ENCODE measurements at places on chromosomes 5 and 9.

- no peak for DNase-seq
These were observed 219.9 kb upstream of the IRX1 start for GRCh38 chr5:3375586-3376311.

DNA sequence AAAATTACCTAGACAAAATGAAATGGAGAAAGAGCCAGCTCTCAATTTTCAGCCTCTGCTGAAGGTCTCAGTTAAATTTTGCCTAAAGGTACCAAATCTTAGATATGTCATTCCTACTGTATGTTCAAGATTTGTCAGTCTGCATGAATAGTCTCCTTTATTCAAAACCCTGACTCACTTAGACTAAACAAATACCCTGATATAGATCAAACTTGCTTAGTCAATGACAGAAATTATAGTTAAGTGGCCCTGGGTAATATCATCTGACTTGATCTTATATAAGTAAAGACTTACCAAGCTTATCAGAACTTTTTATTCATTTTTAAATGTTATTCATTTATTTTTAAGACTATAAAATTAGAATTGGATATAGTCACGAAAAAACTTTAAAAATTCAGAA is 12.2 kb downstream of the MEGF9 start:
- DNase-seq: no peak

- no peak for DNase-seq
These were observed 69.6 kb downstream of the MAN2A1 start for GRCh38 chr5:109759306-109759705.

DNA sequence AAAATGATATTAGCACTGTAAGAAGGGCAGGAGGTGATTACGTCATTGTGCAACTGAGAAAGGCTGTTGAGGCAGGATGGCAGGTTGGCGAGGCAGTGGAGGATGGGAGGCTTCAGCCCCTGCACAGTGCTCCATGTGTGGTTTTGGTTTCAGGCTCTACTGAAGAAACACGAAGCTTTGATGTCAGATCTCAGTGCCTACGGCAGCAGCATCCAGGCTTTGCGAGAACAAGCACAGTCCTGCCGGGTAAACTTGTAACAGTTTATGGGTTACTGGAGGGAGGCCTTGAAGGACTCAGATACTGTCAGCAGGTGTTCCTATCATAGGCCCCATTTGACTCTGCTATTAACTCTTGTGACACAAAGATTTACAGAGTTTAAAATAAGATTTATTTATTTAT is 35.1 kb downstream of the SPTAN1 start:
- DNase-seq: no peak

DNA sequence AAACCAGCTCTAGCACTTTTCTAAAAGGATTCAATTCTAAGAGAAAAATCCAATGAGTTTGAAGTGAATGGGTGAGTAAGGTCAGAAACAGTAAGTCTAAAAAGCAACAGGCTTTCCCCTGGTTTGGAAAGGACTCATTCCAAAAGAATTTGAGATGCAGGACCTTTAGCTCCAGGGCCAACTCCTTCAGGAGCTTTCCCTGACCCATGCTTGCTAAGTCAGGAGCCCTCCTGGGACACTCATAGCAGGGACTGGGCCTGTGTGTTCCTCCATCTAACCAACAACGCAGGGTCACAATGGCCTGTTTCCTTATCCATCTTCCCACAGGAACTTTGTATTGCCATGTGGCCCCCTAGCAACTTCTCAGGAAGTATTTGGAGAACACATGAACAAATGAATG is 198.8 kb downstream of the FRMD3 start:
- DNase-seq: no peak

GRCh38 chr5:41748631-41749030 is 121.6 kb downstream of the OXCT1 start:
- peak; percentile 83 for DNase-seq

- DNase-seq: no peak
These were observed 8.4 kb downstream of the RALGDS start for GRCh38 chr9:133112663-133113026.

DNA sequence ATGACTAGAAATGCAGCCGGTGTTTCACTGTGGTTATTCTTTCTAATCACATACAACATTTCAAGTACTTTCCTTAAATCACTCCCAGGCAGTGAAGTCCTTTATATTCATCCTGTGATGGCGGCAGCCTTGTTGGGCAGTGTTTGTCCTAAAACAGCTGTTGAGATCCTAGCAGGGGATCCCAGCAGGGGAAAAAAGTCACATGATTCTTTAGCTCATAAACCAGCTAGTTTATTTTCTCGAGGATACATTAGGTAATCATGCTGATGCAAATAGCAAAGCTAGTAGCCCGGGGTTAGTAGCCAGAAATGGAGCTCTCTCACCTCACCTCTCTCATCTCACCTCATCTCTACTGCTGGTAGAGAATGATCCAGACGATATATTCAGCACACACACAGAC is 70.5 kb downstream of the FOXD1 start:
- no peak for DNase-seq

DNA sequence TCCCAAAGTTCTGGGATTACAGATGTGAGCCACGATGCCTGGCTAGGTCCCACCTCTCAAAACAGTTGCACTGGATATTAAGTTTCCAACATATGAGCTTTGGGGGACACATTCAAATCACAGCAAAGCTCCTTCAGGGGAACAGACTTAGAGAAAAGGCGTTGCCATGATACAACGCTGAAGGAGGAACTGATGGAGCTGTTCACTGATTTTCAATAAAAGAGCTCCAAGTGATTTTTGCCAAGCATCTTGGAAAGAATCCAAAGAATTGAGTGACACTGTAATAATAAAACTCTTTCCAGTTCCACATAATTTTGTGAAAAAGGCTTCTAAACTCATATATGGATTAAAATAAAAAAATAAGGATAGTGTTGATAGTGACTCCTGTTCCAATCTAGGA is 72.5 kb downstream of the CSNK1A1 start:
- DNase-seq: no peak

- DNase-seq: no peak
These were observed 136.3 kb downstream of the TTLL11 start for GRCh38 chr9:121956808-121957207.

DNA sequence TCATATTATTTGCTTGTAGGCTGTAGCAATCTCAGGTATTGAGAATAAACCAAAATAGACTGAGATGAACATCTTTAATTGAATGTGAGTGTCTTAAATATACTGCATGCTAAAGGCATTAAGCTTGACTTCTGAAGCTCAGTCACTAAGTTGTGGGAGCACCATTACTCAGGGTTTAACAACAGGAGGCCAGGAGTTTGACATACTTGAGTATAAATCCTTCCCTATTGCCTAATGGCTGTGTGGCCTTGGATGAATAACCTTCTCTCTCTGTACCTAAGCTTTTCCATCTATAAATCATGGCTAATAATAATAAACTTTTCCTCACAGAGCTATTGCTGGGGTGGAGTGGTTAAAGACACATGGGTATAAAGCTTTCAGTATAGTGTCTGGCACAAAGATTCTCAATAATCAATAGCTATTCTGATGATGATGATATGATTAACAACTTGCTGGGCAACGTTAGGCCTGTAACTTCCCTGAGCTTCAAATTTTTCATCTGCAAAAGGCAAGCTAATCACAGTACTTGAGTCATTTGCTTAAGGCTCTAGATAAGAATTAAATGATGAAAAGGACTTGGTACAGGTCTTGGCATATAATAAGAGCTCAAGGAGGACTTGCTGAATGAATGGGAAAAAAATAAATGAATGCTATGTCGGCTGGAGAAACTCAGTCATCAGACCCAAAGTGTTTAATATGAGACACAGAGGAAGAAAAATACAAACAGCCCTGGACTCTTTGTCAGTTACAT is 174.0 kb upstream of the IL12B start:
- no peak for DNase-seq

DNA sequence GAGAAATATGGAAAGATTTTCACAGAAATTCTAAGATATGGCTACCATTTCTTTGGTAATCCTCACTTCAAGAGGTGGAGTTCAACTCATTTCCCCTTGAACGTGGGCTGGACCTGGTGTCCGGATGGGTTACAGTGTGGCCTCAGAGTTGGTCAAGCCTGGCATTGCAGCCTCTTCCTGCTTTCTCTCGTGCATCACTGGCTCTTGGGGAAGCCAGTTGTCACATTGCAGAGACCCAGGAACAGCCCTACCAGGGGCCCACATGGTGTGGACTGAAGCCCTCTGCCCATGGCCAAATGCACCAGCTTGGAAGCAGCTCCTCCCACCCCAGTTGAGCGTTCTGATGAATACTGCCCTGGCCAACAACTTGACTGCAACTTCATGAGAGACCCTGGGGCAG is 47.7 kb upstream of the FCN1 start:
- DNase-seq: no peak

GRCh38 chr9:105116052-105116868 is 128.2 kb upstream of the SLC44A1 start:
- no peak for DNase-seq

- no peak for DNase-seq
These were observed 97.5 kb downstream of the MRPS27 start for GRCh38 chr5:72222521-72222920.

- DNase-seq: peak; percentile 70
These were observed 193.2 kb downstream of the MAPKAP1 start for GRCh38 chr9:125513668-125514413.

DNA sequence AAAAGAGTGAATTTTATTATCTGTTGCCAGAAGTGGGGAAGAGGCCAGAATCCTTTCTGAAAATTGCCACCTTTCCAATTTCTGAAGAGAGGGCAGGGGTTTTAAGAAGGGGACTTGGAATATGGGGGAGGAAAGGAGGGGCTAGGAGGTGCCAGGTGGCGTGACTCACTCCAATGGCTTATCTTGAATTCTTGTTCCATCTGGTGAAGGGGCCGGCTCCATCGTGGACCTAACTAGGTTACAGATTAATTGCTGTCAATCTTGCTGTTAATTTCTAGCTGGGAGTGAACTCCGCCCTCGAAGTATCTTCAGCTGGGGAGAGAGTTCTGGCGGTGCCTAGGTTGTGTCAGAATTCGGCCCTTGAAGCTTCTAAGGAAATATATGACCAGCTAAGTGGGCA is 138.7 kb downstream of the YTHDC2 start:
- no peak for DNase-seq

DNA sequence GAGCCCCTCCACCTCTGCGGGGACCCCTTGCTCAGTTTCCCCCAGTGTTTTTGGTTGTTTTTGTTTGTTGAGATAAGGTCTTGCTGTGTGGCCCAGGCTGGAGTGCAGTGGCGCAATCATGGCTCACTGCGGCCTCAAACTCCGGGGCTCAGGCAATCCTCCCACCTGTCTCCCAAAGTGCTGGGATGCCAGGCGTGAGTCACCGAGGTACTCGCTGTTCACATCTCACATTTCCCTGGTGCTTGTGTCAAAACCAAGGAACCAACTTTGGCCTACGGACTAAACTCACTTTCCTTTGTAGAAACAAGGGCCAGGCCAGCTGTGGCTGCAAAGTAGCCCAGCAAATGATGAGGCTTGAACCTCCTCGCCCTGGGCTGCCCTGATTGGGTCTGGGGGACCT is 9.7 kb upstream of the AJM1 start:
- no peak for DNase-seq

GRCh38 chr9:86795823-86796553 is 151.3 kb downstream of the GAS1 start:
- DNase-seq: no peak

DNA sequence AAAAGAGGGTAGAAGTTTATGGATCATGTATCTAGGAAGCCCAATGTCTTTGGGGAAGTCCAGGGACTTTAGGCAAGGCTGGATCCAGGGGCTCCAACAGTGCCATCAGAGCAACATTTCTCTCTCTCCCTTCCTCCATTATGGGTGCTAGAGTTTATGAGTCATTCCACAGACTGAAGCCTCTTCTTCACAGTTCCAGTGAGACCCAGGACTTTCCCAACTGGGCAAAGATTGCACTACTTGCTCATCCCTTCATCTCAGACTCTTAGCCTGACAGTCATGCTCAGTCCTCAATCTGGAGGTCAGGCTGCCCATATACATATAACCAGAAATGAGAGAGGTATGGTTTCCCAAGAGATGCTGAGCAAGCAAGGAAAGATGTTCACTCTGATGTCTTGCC is 110.7 kb downstream of the FEM1C start:
- no peak for DNase-seq

- no peak for DNase-seq
These were observed 481.4 kb downstream of the CHSY3 start for GRCh38 chr5:130385656-130386055.

GRCh38 chr9:137435980-137436760 is 5.0 kb downstream of the ENTPD8 start:
- peak; percentile 71 for DNase-seq

DNA sequence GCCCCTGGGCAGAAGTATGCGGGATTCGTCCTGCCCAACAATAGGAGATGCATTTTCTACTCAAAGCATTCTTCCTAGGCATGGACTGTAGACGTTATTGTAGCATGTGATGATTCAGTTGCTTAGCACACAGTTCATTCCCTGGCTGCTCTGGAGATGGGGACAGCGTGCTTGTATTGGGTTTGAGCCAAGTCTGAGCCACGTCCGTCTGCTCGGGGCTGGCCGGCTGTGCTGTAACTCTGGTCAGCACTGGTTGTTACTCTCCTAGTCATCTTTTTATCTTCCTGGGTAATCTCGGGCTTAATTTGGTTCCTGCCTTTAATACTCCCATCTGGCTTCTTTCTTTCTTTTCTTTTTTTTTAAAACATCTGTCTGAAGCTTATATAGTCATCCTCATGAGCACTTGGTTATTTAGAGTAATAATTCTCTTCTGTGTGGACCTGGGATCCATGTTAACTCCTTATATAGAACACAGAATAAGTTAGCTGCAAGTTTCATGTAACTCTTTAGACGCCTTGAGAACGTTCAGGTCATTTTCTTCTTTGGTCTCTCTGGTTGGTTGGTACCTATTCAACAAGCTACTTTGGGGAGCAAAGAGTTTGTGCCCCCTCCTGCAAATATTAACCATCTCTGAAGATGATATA is 118.8 kb upstream of the RPS23 start:
- DNase-seq: peak; percentile 99

- no peak for DNase-seq
These were observed 218.9 kb downstream of the NXNL2 start for GRCh38 chr9:88753691-88754367.

DNA sequence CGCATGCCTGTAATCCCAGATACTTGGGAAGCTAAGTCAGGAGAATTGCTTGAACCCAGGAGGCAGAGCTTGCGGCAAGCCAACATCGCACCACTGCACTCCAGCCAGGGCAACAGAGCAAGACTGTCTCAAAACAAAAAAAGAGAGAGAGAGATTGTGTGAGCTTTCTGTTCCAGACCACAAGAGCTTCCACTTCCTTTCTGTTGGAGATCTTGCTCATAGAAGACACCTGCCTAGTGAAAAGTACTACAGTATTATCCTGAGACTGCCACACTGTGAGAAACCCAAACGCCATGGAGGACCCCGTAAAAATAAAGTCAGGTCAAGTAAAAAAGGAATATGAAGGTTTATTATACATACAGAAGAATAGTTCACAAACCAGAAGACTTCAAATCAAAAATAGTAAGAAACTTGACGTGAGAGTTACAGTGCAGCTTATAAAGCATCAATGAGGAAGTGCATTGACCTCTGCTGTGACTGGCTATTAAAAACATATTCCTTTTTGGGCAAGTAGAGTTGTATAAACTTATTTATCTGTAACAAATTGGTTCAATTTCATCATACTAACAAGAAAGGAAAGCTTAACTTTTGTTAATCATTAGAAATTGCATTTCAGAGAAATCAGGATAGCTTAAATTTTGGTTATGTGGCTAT is 4.3 kb upstream of the EMB start:
- no peak for DNase-seq

- DNase-seq: no peak
These were observed 446.6 kb downstream of the ARHGEF28 start for GRCh38 chr5:74072646-74073045.
